M059J (cell line): ENCODE measurements at places on chromosomes 13 and 19.

- no peak for DNase-seq
Measured at GRCh38 chr13:113781571-113781970, 22.5 kb downstream of the TMEM255B start.

DNA sequence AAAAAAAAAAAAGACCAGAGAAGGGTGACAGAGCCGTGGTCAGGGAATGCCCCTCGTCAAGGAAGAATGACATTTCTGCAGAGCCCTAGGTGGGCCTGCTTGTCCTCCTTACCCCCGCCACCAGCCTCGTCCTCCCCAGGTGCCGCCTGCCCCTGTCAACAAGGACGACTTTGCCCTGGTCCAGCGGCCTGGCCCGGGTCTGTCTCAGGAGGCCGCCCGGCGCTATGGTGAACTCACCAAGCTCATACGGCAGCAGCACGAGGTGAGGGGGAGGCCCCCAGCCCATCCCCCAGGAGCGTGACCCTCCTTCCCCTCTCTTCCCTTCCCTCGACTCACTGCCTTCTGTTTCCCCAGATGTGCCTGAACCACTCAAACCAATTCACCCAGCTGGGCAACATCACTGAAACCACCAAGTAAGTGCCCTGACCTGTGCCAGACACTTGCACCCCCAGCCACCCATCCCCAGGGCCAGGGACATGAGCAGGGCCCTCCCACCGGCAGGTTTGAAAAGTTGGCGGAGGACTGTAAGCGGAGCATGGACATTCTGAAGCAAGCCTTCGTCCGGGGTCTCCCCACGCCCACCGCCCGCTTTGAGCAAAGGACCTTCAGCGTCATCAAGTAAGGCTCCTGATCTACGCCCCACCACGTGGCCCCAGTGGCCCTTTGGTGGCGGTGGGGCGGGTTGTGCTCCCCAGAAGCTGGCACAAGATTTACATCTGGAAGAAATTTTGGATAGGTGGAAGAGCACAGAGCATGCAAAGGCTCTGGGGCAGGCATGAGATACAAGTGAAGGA, 14.8 kb downstream of the PODNL1 start:
- DNase-seq: no peak

- DNase-seq: peak; percentile 87
Measured at GRCh38 chr13:110448230-110448629, 113.3 kb downstream of the RAB20 start.

GRCh38 chr19:12603714-12604113, 6.9 kb downstream of the ZNF490 start:
- peak; percentile 86 for DNase-seq

GRCh38 chr13:35599384-35599783, 122.9 kb upstream of the MAB21L1 start:
- no peak for DNase-seq

- DNase-seq: no peak
Measured at GRCh38 chr19:14343286-14343685, 38.0 kb upstream of the ADGRE5 start.

DNA sequence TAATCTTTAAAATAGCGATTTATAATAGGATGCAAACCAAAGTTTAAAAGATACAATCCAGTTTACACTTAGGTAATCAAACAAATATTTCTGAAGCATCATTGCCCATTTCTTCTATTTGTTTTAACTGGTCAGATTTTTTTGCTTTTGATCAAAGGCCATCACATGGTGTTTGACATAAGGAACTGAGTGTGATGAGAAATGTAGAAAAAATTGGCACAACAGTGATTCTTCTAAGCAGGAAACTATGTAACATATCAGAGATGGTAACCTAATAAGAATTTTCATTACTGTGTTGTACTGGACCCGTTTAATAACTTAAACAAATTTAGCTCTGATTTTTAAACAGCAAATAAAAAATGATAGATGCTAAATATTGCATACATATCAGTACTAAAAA, 644.7 kb upstream of the KLF12 start:
- DNase-seq: no peak

DNA sequence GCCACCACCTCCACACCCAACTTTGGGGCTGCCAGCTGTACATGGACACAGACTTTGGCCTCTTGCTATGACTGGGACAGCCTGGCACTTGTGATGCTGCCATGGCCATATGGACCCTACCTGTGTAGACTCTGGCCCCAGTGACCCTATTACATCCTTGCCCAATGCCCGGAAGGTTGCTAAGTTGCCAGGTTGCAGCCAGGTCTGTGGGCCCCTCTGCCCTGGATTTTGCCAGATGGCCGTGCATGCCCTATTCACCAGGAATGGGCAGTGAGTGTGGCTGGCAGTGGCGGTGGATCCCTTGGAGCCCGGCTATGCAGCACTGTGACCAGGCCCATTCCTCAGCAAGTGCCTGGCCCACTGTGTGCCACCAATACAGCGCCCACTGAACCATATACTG, 8.9 kb upstream of the SDHAF1 start:
- DNase-seq: no peak

- no peak for DNase-seq
Measured at GRCh38 chr13:35448465-35448864, 28.0 kb downstream of the MAB21L1 start.
